SHP77 treated with DMSO at 0.1 percent for 48 hours (cell line): ENCODE measurements at places on chromosomes 5 and 9.

- no peak for DNase-seq
Measured at GRCh38 chr9:101114317-101114716, 85.8 kb downstream of the PLPPR1 start.

GRCh38 chr9:6109986-6110385, 94.6 kb upstream of the RANBP6 start:
- DNase-seq = no peak

DNA sequence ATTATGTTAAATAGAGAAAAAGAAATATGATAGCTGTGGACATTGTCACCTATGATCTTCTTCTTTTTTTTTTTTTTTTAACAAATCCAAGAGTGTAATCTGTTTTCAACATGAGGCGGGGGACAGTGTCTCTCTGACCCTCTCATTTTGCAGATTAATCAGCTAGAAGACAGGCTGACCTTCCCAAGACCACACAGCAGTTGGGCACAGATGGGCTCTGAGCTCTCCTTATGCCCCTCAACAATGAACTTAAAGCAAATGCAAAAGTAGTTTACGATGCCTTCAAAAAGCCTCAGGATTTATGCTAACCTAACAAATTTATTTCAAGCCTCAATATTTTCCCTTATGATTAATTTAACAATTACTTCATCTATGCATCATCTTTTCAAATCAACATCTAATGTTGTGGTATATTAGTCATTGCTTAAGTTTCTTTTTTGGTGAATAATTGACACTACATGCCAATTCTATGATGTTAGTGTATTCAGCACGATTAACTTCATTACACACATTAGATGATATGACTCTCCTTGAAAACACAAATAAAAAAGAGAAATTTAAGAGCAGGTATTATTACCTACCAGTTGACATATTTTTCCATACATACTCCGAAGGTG, 7.4 kb downstream of the NFIL3 start:
- no peak for DNase-seq

- DNase-seq = no peak
Measured at GRCh38 chr5:168967882-168968620, 332.9 kb downstream of the SLIT3 start.

- DNase-seq = no peak
Measured at GRCh38 chr5:40627706-40628105, 52.0 kb upstream of the PTGER4 start.

DNA sequence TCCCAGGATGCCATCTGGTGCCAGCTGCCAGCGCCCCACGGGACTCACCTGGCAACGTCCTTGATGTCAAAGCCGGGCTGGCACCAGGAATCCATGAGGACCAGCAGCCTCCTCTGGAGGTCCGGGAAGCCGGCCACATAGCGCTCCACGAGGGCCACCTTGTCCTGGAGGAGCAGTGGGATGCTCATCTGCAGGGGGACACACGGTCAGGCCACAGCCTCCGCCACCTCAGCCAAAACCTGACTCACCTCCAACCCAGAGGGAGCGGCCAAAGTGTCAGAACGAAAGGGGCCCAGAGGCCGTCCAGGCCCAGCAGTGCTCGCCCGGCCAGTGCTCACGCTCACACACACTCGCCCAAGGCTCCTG, 56.5 kb downstream of the EXD3 start:
- DNase-seq = no peak

DNA sequence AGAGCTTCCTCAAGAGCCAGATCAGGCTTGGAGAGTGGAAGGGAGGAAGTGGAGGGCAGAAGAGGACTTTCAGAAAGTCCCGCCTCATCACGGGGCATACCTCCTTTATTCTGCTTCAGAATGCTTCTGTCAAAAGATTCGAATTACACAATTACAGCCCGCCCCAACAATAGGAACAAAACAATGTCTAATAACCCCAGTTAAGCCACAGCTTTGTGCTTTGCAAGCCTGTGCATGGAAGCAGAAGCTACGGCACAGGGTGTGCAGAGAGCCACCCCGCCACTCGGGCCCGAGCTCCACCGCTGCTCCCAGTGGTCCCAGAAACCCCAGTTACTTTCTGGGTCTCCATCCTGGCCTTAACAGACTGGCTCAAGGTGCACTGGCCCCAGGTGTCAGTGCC, 23.5 kb downstream of the HNRNPH1 start:
- DNase-seq = no peak

DNA sequence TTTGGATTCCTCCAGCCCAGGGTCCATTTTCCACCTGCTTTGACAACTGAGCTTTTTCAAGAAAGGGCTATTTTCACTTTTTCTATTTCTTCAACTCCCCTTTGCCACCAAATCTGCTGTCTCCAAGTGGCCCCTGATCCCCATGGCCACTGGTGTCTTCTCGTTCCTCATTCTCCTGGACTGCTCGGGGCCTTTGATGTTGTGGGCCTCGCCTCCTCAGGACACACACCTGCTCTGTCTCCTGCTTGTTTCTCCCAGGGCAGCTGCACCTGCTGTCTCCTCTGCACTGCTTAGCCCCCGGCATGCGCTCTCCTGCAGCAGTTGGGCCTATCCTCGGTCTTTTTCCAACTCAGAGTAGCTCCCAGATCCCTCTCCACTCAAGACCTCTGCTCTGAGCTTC, 16.3 kb upstream of the NANS start:
- no peak for DNase-seq
